ENCODE measurements at places on chromosomes 3 and 15.

GRCh38 chr3:103653996-103654395 is 1219.2 kb downstream of the ZPLD1 start:
- DNase-seq, result no peak

GRCh38 chr3:57622362-57622761 is 25.2 kb upstream of the ARF4 start:
- no peak for DNase-seq

GRCh38 chr3:67083277-67083676 is 85.2 kb downstream of the KBTBD8 start:
- DNase-seq, result peak; percentile 7

DNA sequence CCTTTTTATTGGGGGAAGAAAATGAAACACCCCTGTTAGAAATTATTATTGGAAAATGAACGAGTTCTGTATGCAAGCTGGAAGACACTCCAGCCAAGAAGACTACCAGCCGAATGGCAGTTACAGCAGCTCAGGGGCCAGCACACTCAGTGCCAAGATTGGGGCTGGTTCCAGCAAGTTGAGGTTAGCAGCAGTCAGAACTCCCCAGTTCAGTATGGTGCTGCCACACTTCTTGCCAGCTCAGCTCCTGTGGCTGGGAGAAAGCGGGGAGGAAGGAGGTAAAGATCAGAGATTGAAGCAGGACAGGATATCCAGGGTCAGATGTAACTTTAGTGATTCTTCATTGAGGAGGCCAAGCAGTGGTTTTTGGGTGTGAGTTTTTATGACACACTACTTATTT is 280.2 kb upstream of the NR2E3 start:
- DNase-seq, result no peak

DNA sequence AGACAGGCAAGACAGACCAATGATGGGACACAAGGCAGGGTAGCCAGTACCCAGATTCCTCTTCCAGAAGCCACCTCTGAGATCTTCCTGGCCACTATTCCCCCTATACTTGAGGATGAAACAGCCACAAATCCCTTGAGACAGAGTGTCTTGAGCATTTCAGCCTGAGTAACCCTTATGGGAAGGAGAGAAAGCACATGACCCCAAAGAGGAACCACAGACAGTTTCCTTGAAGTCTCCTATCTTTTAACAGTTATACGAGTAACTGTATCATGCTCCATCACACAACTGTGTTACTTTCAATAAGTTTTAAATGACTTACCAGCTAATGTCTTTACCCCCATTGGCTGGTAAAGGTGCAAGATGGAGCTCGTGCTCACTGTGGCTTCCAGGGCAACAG is 9.3 kb downstream of the VIPR1 start:
- DNase-seq, result no peak

DNA sequence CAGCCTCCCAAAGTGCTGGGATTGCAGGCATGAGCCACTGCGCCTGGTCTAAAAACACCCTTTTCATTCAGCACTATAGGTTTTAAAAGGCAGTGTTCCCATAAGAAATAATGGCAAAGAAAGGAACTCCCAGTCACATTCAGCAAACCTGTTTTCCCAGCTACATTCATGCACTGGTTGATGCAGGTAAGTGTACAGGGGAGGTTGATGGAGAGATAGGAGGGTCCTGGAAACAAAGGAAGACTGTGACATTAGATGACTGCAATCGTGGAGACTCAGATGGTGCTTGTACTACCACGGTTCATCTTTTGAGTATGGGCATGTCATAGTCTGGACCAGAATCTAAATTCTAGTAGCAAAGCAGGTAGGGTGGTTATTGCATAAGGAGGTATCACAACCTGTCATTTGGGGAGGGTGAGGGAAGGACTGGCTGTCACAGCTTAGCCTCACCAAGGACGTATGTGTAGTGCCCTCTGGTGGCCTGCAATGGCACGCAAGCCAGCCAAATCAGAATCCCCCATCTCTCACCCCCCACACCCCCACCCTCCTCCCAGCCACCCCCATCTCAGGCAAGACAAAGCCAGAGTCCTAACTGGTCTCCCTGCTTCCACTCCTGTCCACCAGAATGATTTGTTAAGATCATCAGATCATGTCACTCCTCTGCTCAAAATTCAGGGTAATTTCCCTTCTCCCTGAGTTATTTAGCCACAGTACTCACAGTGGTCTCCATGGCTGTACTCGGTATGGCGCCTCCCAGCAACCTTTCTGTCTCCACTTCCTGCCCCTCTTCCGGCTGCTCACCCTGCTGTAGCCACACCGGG is 28.8 kb upstream of the UBL7 start:
- DNase-seq, result peak; percentile 38

DNA sequence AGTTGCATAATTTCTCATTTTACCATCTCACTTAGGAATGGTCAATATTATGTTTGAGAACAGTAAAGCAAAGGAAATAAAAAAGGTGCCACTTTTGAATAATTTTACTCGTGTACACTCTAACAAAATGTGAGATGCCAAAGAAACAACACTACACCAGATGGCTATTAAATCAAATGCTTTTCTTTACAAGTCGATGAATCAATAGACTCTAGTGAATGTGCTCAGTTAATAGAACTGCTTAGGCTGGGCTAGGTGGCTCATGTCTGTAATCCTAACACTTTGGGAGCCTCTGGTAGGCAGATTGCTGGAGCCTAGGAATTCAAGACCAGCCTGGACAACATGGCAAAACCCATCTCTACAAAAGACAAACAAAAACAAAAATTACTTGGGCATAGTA is 87.9 kb downstream of the ZNF609 start:
- DNase-seq, result no peak

DNA sequence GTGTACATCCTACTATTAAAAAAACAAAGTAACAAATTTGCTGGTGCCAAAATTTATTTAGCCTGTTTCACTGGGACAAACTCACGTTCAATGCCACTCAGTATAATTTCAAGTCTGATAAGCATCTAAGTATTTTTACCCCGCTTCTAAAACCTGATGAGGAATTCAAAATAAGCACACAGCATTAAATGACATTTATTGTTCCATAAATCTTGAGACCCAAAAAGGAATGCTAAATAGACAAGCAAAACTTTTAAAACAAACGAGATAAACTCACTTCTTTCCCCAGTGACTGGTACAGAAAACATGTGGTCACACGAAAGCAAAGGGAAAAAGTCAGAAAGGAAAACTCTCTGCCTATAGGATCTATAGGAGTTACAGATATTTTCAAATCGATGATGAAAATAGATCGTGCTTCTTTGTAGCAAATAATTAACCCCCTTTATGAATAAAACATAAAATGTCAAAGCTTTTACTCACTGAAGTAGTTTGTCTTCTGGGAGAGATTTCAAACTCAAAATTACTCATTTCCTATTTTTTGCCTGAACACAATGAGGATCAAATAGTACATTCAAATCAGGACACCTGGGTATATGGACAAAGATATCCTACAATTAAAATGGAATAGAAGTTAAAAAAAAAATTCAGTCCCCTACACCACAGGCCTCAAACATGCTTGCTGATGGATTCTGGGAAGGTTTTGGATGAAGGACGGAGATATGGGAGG is 51.7 kb downstream of the UBP1 start:
- no peak for DNase-seq

GRCh38 chr3:155809181-155809580 is 3.1 kb upstream of the C3orf33 start:
- DNase-seq, result no peak

GRCh38 chr15:70199540-70200410 is 102.1 kb upstream of the TLE3 start:
- no peak for DNase-seq

GRCh38 chr15:53747501-53748068 is 11.9 kb downstream of the WDR72 start:
- DNase-seq, result no peak

- no peak for DNase-seq
Measured at GRCh38 chr3:48960841-48961413, 29.1 kb upstream of the P4HTM start.

DNA sequence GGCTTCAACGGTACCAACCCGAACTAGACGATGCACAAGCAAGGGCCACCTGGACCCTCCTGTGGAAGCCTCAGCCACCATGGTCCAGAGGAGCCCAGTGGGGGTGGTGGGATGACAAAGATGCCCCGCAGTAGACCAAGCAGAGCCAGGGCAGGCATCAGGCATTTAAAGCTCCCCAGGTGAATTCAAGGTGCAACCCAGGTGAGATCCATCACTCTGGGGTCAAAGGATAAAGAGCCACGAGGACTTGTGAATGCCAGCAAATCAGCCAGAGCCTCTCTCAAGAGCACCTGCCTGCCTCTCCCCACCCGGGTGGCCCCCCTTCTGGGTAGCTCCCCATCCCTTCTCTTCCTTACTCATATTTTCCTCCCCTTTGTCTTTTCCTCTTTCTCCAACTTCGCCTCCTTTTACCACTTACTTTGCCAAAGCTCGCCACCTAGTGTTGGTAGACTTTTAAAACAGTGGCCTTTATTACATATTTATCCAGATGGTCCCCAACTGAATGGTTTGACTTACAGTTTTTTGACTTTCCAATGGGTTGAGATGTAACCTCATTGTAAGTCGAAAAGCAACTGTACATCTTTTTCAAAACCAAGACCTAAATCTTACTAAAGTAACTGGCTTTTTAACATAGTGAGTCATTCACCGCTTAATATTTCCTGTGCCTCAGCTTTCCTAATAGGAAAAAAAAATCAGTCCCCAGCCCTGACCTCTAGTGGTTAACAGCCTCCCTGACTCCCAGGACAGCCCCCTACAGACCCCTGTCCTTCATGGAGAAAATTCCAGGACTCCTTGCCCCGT is 18.8 kb downstream of the PLA2G4F start:
- no peak for DNase-seq

DNA sequence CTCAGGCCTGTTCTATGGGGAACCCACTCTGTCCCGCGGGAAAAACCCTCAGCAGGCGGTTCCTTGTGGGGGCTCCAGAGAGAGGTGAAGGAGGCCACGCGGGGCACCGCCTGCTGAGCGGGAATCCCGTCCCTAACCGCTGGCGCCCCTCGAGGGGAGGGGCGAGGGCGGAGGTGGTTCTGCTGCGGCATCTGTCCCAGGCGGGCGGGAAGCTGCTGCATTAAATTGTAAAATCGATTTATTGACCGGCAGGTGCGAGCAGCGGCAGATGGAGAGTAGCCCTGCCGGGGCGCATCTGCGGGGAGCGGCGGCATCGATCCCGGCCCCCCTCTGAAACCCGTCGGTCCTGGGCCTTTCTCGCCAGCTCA is 3.7 kb upstream of the DLL4 start:
- DNase-seq, result no peak

DNA sequence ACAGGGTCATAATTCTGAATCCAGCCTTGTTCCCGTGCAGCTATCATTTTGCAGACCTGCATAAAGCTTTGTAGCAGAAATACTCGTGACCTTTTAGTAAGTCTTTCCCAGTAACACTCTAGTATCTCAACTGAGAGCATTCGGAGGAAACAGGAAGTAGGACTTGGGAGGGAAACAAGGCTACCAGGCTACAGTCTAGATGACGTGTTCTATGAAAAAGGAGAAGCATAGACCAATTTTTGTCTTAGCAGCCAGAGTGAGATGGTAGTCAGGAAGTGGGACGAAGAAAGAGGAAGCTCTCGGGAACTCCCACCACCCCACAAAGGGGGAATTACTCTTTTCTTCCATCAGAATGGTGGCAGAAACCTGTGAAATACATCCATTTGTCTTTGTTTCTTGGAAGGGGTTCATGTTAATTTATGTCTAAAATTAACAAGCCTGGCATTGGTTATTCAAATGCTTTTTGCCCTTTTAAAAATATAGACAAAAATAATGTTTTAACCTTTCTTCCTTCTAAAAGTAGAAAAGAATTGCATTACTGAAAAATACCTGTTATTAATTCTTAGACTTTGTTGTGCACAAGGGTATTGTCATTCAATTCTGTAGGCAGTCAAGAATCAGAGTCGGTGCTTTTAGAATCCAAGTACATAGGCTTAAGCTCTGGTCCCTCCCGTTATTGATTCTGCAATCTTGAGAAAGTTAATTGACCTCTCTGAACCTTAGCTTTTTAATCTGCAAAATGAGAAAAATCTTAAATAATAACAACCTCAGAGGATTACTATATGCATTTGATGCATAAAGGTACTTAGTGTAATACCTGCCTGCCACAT is 1.6 kb upstream of the SUCNR1 start:
- no peak for DNase-seq

- no peak for DNase-seq
Measured at GRCh38 chr3:32421185-32421584, 29.5 kb downstream of the CMTM7 start.

- DNase-seq, result no peak
Measured at GRCh38 chr3:146085678-146086077, 75.3 kb downstream of the PLOD2 start.

DNA sequence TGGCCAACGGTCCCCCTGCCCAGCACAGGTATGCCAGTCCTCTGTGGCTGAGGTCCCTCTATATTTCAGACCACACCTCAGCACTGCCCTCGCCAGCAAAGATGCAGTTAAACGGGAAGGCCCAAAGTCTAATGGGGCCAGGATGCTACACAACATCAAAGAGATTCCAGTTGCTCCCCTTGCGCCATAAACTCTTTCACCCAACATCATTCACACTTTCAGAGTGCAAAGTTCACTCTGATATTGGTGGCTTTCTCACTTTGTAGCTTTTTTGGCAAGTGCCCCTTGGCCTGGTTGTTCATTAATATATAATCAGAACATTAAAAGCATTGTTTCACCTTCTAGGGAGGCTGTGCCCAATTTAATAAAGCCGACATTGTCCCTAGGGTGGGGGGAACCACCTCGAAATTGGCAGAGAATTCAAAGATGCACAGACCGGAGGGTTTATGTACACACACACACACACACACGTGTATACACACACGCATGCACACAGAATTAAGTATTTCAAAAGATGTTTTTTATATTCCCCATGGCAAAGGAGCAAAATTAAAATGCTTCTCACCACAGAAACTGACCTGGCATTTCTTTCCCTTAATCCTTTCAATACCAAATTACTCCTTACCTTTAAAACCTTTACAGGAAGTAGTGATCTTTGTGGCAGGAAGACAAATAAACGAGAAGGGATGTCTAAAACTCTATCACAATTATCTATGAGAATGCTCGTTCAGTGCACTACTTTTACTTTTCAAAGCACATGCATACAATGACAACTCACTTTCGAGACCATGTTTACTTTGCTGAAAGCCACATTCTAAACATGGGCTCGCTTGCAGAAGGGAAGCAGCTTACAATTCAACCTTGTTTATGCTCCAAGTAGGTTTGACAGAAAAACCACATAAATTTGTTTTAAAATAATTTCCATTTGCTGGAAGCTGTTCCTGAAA is 19.5 kb downstream of the LRIG1 start:
- no peak for DNase-seq

DNA sequence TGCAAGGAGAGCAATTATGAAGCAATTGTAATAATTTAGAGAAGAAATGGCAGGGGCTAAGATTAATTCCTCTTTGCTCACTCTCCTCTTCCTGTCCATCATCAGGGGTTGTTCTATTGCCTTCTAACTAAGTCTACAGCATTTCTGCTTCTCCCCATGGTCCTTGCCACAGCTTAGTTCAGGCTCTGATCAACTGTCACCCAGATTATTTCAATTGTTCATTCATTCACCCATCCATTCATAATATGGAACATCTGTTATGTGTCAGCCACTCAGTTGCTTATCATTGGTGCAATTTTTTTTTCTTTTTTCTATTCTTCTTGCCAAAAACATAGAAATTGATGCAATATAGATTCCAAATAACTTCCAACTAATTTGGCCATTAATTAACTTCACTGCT is 93.2 kb downstream of the CD47 start:
- DNase-seq, result no peak

- no peak for DNase-seq
Measured at GRCh38 chr3:50515565-50516439, 12.4 kb upstream of the CACNA2D2 start.

Measured in H54 (cell line).